NCI-H187 treated with DMSO at 0.1 percent for 48 hours (cell line): ENCODE measurements at places on chromosomes 6 and 20.

- DNase-seq = no peak
Observed at GRCh38 chr6:11271228-11272020, 39.0 kb upstream of the NEDD9 start.

GRCh38 chr20:4913147-4913546, 88.2 kb downstream of the SLC23A2 start:
- DNase-seq = no peak

GRCh38 chr20:25389401-25389857, 1.2 kb downstream of the ABHD12 start:
- DNase-seq = no peak

DNA sequence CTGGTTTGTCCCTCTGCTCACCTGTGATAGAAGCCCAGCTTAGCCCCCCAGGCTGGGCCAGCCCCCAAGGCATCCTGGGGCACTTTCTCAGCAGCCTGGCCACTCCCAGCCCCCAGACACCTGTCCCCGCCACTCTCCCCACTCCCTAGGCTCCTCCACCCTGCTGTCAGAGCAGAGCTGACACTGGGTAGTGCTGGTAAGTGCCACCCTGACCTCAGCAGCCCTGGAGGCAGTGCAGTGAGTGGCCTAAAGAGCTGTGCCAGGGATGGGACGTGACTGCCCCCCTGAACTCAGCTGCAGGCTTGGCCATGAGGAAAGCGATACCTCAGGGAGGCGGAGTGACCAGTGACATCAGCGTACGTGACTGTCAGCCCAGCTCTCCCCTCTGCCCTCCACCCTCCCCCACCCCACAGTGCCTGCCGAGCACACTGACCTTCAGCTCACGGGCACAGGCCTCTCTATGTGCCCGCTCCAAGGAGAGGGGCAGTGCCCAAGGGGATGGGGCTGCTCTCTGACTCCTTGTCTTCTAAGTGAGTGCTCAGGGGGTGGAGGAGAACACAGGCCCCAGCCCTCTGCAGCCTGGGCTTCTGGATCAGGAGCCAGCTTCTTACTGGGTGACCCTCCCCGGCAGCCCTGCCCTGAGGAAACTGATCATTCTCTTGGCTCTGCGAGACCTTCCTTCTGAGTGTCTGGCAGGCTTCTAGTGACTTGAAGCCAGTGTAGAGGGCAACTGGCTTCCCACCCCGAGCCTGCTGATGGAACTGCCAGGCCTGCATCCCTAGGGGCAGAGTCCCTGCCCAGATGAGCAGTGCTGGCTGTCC, 172.7 kb downstream of the MRPL14 start:
- no peak for DNase-seq

GRCh38 chr6:53818858-53819609, 24.2 kb downstream of the LRRC1 start:
- DNase-seq = no peak

- no peak for DNase-seq
Observed at GRCh38 chr6:75213112-75213511, 7.3 kb upstream of the COL12A1 start.

GRCh38 chr20:34124469-34125249, 12.6 kb upstream of the EIF2S2 start:
- no peak for DNase-seq

DNA sequence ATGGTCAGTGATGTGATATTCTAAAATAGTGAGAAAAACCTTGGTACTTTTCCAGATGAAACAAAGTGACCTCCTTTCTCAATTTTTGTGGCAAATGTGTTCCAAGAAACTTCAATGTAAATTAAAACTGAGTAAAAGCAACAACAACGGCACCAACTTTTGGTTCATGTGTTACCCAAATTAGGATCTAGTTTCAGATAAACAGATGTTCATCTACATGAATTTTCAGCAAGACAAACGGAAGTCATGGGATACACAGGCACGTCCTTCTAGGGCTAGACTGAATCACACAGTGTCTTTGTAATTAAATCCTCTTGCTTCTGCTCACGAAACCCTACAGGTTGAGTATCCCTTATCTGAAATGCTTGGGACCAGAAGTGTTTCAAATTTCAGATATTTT, 915.2 kb downstream of the TFAP2A start:
- no peak for DNase-seq

GRCh38 chr6:12279322-12280091, 10.7 kb upstream of the EDN1 start:
- no peak for DNase-seq
